ENCODE measurements at places on chromosomes 5 and 9. TPM values are rescaled to one million over a fixed set of nuclear protein-coding genes. Genes with fewer than 3 reads are reported as not detected.

Gene ANKRD34B
- not detected for total RNA-seq

DNA sequence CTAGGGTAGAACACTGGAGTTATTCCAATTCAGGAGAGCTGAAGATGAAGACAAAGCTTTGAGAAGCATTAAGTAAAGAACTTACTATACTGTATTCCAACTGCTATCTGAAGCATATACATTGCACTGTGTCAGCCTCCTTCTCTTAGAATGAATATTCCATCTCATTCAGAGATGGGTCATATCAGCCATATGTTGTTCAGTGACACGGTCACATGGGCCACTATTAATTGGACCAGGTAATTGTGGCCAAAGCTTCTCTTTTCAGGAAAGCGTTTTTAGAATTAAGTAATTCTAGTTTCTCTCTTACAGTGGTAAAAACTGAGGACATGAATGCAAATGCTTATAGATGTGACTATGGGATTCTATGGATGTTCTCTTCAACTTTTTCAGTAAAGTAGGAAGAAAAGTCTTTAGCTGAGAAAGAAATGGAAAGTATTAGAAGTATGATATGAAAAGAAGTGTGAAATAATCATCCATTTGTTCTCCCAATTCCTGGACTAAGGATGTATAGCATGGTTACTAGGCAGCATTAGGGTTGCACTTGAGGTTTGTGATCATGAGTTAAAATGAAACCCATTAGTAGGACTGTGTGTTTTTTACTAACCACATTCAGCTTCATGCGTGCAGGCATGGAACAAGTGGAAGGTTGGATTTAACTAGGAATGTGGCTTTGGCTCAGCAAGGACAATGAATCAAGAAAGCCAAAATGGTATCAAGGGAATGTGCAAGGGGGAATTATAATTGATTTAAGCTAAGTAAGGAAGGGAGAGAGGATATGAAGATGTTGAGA lies 40.9 kb downstream of the CETN3 start:
- no peak for DNase-seq
- H3K4me1 ChIP-seq = no peaks in the 10 kb centered on the region
- no peaks in the 10 kb centered on the region for H3K27me3 ChIP-seq

GRCh38 chr9:2363138-2363745 lies 258.3 kb upstream of the VLDLR start:
- no peaks in the 10 kb centered on the region for H3K27me3 ChIP-seq
- no peak for DNase-seq
- H3K4me3 ChIP-seq = no peak overlapping the region
- no peaks in the 10 kb centered on the region for H3K4me1 ChIP-seq
- H3K27ac ChIP-seq = no peak overlapping the region

GRCh38 chr9:119197893-119198607 lies 171.2 kb downstream of the BRINP1 start:
- no peaks in the 10 kb centered on the region for H3K4me1 ChIP-seq
- no peak overlapping the region for H3K4me3 ChIP-seq
- no peaks in the 10 kb centered on the region for H3K27me3 ChIP-seq
- no peak overlapping the region for H3K27ac ChIP-seq
- no peak for DNase-seq

GRCh38 chr5:112635771-112636731 lies 101.6 kb upstream of the APC start:
- no peaks in the 10 kb centered on the region for H3K4me1 ChIP-seq
- H3K27me3 ChIP-seq = no peaks in the 10 kb centered on the region
- H3K4me3 ChIP-seq = no peak overlapping the region
- H3K36me3 ChIP-seq = no peaks in the 10 kb centered on the region
- no peak for DNase-seq
- no peak overlapping the region for H3K27ac ChIP-seq

DNA sequence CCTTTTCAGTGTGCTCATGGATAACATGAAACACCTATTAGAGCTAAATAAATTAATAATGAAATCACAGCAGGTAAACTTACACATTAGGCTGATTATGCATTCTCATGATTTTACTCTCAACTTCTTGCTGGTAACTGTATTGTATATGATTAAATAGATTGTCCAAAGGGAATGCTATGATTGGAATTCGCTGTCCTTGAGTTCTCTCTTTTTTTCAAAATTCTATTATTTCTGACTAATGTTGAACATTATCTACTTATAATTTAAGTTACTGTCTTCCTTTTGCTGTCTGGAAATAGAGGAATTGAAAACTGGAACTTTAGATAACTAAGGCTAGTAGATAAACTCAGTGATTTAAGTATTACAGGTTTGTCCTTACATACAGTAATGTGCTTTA lies 13.1 kb downstream of the CENPH start:
- DNase-seq = no peak
- H3K36me3 ChIP-seq = no peaks in the 10 kb centered on the region
- H3K4me1 ChIP-seq = no peaks in the 10 kb centered on the region
- H3K4me3 ChIP-seq = no peak overlapping the region
- H3K27ac ChIP-seq = no peak overlapping the region
- H3K27me3 ChIP-seq = no peaks in the 10 kb centered on the region

GRCh38 chr9:6566409-6567139 lies 79.0 kb downstream of the GLDC start:
- no peak overlapping the region for H3K4me3 ChIP-seq
- no peak overlapping the region for H3K27ac ChIP-seq
- no peaks in the 10 kb centered on the region for H3K27me3 ChIP-seq
- no peak for DNase-seq
- no peaks in the 10 kb centered on the region for H3K36me3 ChIP-seq

GRCh38 chr5:6840136-6840793 lies 127.0 kb downstream of the TENT4A start:
- no peak overlapping the region for H3K27ac ChIP-seq
- H3K4me3 ChIP-seq = no peak overlapping the region
- DNase-seq = no peak

DNA sequence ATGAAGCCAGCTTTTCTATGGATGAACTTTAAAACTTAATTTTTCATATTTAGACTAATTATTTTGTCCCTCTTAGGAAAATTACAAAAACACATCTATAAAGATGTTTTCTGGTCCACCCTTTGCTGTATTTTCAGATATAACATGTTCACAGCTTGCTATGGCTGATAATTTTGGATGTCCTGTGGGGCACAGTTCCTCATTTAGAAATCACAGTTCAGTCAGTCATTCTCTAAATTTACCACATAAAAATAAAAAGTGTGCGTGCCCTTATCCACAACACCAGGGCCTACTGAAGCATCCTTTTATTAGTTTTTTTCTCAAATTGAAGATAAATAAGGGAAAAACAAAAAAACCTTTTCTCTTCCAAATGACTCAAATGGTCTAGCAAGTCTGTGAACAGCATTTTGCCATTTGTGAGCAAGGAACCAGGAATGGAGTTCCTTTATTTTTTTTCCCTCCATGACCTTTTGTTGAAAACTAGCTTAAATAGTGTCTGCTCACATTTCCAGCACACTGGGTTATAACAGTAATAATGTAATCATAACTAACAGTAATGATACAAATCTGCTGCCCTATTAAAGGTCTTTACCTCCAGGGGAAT lies 87.1 kb downstream of the CEMIP2 start:
- H3K36me3 ChIP-seq = no peaks in the 10 kb centered on the region
- H3K4me3 ChIP-seq = no peak overlapping the region
- no peak for DNase-seq
- H3K27me3 ChIP-seq = no peaks in the 10 kb centered on the region

GRCh38 chr9:121612511-121612998 lies 38.9 kb upstream of the DAB2IP start:
- peak; percentile 35 for DNase-seq
- H3K4me3 ChIP-seq = no peak overlapping the region
- H3K27me3 ChIP-seq = no peaks in the 10 kb centered on the region
- no peak overlapping the region for H3K27ac ChIP-seq
- peaks cover 2% of the 10 kb centered on the region for H3K4me1 ChIP-seq
